ENCODE measurements at places on chromosomes 16 and 17.

- no peak for DNase-seq
Observed at GRCh38 chr17:6099492-6099891, 29.3 kb downstream of the WSCD1 start.

DNA sequence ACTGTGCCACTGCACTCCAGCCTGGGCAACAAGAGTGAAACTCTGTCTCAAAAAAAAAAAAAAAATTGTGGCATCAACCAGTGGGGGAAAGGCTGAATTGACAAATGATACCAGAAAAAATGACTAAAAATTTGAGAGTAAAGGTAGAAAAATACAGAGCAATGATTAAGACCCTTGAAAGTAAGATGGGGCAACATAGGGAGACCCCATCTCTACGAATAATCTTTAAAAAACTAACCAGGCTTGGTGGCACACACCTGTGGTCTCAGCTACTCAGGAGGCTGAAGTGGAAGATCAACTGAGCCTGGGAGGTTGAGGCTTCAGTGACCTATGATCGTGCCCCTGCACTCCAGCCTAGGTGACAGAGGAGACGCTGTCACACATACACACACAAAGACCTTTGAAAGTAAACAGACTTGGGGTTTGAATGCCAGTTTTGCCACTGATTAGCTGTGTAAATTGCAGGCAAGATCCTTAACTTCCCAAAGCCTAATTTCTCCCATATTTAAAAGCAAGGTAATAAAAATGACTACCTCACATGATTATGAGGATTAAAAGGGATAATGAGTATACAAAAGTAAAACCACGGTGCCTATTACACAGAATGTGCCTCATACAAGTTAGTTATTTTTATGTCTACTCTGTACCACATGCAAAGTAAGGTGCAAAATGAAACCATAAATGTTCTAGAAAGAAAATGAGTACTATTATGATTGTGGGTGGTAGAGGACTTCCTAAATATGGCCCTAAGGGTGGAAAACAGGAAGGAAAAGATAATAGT, 21.7 kb upstream of the PAFAH1B1 start:
- no peak for DNase-seq

GRCh38 chr17:58120195-58120822, 27.9 kb upstream of the OR4D1 start:
- no peak for DNase-seq

- no peak for DNase-seq
Observed at GRCh38 chr17:32570081-32570396, 83.2 kb downstream of the CDK5R1 start.

- no peak for DNase-seq
Observed at GRCh38 chr17:42058063-42058462, 7.7 kb upstream of the C17orf113 start.

GRCh38 chr17:47620503-47621245, 29.0 kb upstream of the KPNB1 start:
- DNase-seq = no peak

GRCh38 chr16:22927306-22927705, 113.3 kb downstream of the HS3ST2 start:
- no peak for DNase-seq

- no peak for DNase-seq
Observed at GRCh38 chr17:37092071-37092470, 143.3 kb downstream of the AATF start.

DNA sequence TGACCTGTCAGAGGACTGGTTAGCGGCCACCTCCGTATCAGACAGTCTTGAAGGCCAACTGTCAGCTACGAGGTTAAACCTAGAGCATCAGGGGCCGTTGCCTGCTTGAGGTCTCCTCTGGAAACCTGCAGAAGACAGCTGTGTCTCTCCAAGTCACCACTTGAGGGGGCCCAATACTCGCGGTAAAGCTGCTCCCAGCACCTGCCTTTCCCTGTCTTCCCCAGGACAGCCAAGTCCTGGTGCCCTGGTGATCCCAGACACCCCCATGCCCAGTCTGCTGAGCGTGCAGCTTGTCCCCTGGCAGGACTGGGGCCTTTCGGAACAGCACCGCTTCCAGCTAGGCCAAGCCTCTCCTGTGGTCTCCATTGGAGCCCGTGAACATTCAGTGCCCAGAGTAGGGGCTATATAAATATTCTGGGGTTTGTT, 80.1 kb downstream of the DNAH17 start:
- peak; percentile 77 for DNase-seq

- no peak for DNase-seq
Observed at GRCh38 chr16:25922438-25922837, 230.7 kb downstream of the HS3ST4 start.

DNA sequence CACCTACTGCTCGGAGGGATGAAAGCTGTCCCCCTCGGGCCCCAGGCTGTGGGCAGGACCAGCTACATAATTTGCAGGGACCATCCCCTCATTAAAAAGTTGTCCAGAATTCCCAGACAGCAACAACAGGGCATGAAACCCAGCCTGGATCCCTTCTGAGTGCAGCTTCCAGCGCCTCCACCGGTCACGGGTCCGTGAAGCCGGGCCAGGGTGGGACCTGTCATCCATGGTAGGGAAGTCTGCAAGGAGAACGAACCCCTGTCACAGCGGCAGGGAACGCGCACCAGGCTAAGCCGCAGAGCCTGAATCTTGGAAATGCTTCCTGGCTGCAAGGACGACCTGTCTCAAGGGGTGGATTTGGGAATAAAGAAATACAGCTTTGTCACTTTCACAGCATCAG, 214.2 kb downstream of the RBFOX3 start:
- no peak for DNase-seq

GRCh38 chr17:42460371-42460770, 1.7 kb downstream of the ATP6V0A1 start:
- no peak for DNase-seq

- no peak for DNase-seq
Observed at GRCh38 chr17:81336296-81336929, 41.3 kb upstream of the SLC38A10 start.

- DNase-seq = no peak
Observed at GRCh38 chr17:49830605-49831004, 17.3 kb downstream of the TAC4 start.

DNA sequence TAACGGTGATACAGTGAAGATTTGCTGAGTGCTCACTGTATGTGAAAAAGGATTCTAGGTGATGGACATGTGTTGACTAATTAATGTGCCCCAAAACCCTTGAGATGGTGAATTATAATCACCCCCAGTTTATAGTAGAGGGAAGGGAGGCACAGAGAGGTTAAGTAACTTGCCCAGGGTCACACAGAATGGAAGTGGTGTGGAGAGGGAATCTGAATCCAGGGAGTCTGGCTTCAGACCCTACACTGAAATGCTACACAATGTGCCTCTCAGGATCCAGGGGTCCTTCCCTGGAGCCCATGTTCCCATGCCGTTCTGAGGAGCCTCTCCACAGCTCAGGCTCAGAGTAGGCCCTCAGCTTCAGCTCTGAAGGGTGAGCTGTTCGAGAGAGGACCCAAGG, 11.6 kb downstream of the TRPV2 start:
- DNase-seq = no peak

- peak; percentile 92 for DNase-seq
Observed at GRCh38 chr16:2603165-2604015, 65.6 kb downstream of the PDPK1 start.

DNA sequence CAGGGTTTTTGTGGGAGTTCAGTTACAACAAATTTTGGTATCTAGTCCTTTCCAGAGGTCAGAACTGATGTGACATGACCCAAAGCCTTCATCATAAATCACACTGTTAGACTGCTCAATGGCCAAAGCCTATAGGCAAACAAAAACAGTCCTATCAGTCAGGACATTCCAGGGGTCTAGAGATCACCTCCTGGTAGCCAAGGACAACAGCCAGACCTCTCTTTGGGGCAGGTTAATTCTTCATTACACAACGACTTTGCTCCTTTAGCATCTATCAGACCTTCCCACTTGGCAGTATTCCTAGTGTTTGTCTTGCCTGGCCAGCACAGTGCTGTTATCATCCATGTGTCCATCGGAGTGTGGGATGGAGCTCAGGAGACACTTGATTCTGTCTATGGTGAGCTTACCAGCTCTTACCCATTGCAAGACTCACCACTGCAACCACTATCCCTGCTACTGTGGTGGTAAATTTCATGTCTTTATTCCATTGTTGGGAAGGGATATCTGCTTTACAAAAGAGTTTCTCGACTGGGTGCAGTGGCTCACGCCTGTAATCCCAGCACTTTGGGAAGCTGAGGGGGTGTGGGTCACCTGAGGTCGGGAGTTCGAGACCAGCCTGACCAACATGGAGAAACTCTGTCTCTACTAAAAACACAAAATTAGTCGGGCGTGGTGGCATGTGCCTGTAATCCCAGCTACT, 95.5 kb upstream of the DHX40 start:
- no peak for DNase-seq

- no peak for DNase-seq
Observed at GRCh38 chr16:69724981-69725479, 1.3 kb downstream of the NQO1 start.

DNA sequence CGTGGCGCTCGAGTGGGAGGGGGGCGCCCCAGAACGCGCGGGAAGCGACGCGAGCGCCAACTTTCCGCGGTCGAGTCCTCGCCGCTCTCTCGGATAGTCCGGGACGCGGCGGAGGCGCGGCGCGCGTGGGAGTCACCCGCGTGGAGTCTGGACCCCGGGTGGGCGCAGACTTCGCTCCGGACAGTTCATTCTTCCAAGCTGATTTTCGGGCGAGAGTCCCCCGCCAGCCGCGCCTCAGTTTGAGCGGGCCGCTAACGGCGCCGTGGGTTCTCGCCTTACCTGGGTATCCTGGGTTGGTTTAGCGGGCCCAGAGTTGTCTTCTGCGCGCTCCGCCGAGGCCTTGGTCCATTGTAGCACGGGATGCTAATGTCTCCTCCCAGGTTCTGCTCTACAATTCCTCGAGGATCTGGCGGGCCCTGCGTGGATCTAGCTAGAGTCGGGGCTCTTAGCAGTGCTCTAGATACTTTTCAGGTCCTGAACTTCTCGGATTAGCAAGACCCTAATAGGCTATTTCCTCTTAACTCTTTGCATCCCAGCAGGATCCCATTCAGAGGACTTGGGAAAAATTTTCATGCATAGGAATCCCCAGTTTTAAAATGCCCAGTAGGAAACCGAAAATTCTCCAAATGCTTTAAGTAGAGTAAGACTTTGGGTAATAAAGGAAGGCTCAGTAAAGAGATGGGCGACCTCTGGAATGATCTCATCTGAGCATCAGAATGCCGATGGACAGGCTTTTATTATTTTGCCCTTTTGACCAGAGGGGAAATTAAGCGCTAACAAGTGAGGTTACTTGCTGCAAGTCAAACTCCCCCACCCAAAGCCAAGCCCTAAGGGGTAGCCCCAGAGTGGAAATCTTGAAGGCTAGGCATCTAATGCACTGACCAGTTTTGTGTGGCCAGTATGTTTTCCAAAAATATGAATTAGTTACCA, 537 bp upstream of the GJC1 start:
- no peak for DNase-seq

GRCh38 chr17:67487506-67487905, 110.4 kb downstream of the PITPNC1 start:
- DNase-seq = no peak

GRCh38 chr16:71722801-71723536, 1.5 kb downstream of the PHLPP2 start:
- DNase-seq = peak; percentile 77

DNA sequence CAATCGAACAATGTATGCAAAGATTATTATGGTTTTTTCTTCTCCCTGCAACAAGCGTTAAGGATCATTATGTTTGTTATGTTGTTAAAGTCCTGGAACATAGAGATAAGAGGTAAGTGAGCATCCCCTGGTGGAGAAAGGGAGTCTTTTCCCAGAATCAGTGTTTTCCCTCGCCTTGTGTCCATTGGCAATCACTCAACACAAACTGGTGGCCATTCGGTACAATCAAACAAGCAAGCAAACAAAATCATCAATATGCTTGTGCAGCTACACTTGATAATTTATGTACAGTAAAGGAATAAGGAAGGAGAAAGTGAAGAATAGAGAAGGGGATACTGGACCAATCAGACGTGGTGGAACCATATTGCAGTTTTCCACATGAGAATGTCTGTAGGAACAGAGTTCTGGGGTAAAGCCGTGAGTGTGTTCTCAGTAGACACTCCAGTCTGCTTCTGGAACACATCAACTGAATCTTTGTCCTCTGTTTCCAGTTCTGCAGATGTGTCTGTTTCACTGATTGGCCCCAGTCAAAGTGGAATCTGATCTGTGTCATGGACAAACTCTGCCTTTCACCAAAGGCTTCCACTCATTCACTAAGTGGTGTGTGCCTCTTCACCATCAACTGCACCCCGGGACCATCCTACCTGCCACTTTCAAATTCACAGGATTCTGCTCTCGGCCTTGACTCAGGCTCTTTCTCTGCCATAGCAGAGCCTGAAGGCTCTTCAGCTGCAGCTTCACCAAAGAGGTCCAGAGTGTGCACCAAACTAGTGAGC, 169.5 kb downstream of the AHSP start:
- DNase-seq = no peak

GRCh38 chr17:64505340-64506200, 519 bp downstream of the DDX5 start:
- DNase-seq = peak; percentile 85

DNA sequence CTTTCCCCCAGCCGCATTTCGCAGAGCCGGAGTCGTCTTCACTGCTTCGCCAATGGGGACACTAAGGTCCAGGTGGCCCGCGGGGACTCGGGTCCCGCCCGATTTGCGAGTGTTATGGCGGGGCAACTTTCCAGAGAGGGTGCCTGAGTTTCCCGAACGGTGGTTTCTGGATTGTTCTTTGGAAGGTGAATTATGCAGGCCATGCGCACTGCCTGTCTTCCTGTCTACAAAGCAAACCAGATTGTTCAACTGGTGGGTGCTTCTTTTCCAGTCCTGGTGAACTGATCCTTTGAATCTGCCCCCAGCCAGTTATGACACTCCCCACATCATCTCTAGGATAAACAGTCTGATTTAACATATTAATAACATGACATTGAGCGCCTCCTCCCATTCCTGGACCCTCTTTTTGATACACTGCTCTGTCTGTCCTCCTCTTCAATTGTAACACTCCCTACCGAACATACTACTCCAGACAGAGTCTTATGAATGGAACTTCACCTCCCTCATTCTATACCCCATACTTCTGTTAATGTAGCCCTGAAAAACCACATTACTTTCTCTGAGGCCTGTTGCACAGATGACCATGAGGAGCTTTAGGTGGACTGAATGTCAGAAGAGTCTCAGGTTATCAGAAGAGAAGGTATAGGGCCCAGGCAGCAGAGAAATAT, 159.0 kb downstream of the RAB11FIP4 start:
- DNase-seq = peak; percentile 36

GRCh38 chr16:27235055-27235937, 32.0 kb downstream of the KDM8 start:
- DNase-seq = peak; percentile 94

GRCh38 chr17:37047631-37048104, 98.9 kb downstream of the AATF start:
- DNase-seq = peak; percentile 40

DNA sequence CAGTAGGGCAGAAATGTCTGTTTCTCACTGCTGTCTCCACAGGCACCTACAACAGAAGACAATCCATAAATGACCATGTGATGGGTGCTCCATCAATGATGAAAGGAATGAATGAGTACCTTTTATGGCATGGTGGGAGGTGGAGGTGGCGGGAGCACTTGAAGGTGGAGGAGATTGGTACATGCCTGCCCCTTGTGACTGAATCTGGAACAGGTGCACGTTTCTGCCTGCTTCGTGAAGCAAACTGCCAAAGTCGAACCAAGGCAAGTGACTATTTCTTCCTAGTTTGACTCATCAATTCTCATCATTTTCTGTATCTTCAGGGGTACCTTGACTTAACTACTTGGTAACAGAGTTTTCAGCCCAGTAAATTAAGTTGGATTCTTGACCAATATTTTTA, 25.4 kb downstream of the CDRT15 start:
- no peak for DNase-seq

All from NCI-H2171 (cell line).